ENCODE measurements at places on chromosomes 4 and X. TPM values are rescaled to one million over a fixed set of nuclear protein-coding genes. Genes with fewer than 3 reads are reported as not detected.

The PCDH18 gene
- total RNA-seq, result 73.7 TPM

The SPATA18 gene
- 10.1 TPM for total RNA-seq

The MMRN1 gene
- 11.1 TPM for total RNA-seq

The PABPC4L gene
- total RNA-seq, result 0.13 TPM

The ACSL4 gene
- 162 TPM for total RNA-seq

The GPM6B gene
- total RNA-seq, result 36.3 TPM

The CT55 gene
- total RNA-seq, result not detected

The NEUROG2 gene
- total RNA-seq, result not detected

The TMPRSS11B gene
- not detected for total RNA-seq

The GYG2 gene
- total RNA-seq, result 0.06 TPM

The DOCK11 gene
- 13.1 TPM for total RNA-seq

The USP51 gene
- total RNA-seq, result 1.5 TPM

The KCNIP4 gene
- total RNA-seq, result not detected

The BCLAF3 gene
- 7.0 TPM for total RNA-seq

The CSAG3 gene
- total RNA-seq, result not detected

The GLRA2 gene
- not detected for total RNA-seq

The ADAMTS3 gene
- 11.1 TPM for total RNA-seq

Measured in aortic smooth muscle cell (primary cell).